ENCODE measurements at places on chromosomes 5 and 9. TPM values are rescaled to one million over a fixed set of nuclear protein-coding genes. Genes with fewer than 3 reads are reported as not detected.

Gene DNAH5
- total RNA-seq, result 0.25 TPM

Gene LTC4S
- total RNA-seq, result 23.4 TPM

Gene TRIM7
- total RNA-seq, result 3.8 TPM

Gene LECT2
- total RNA-seq, result not detected

Gene N4BP3
- 0.15 TPM for total RNA-seq

Gene KCNIP1
- total RNA-seq, result not detected

Gene FGF10
- total RNA-seq, result 0.31 TPM

Gene WNT8A
- not detected for total RNA-seq

Gene IFNE
- total RNA-seq, result not detected

Gene ADRA1B
- total RNA-seq, result 2.5 TPM

DNA sequence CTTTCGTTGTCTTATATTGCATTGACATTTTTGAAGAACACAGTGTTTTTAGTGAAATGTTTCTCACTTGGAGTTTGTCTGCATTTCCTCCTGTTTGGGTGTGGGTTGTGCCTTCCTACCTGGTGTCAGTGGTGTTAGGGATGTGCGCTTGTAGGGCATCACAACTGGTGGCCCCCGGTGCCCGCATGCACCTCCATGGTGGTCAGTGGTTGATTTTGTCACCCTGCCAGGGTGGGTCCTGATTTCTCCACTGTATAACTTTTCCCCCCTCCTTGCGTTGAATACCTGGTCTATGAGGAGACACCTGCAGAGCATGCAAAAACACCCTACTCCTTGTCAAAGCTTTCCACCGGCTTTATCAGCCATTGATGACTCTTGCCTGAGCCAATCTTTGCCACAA, 132.9 kb downstream of the BARX1 start:
- DNase-seq, result no peak

DNA sequence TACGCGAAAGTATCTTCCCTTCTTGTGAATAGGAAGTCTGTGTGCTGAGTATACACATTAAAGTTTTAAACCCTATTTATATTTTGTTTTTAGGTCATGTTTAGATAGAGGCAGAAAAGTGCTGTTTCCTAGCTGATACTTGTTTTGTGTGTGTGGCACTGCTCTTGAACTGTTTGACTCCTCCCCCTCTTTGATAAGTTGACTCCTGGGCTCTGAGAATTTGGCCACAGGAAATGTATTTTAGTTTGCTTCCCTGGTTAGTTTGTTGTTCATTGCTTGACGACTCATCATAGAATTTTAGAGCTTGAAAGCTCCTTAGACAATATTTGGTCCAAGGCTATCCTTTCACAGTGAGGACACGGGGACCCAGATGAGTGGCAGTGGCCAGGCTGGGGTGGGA, 2.0 kb upstream of the CDC14B start:
- DNase-seq, result no peak

GRCh38 chr9:2016408-2017330, 1.5 kb downstream of the SMARCA2 start:
- DNase-seq, result peak; percentile 90

DNA sequence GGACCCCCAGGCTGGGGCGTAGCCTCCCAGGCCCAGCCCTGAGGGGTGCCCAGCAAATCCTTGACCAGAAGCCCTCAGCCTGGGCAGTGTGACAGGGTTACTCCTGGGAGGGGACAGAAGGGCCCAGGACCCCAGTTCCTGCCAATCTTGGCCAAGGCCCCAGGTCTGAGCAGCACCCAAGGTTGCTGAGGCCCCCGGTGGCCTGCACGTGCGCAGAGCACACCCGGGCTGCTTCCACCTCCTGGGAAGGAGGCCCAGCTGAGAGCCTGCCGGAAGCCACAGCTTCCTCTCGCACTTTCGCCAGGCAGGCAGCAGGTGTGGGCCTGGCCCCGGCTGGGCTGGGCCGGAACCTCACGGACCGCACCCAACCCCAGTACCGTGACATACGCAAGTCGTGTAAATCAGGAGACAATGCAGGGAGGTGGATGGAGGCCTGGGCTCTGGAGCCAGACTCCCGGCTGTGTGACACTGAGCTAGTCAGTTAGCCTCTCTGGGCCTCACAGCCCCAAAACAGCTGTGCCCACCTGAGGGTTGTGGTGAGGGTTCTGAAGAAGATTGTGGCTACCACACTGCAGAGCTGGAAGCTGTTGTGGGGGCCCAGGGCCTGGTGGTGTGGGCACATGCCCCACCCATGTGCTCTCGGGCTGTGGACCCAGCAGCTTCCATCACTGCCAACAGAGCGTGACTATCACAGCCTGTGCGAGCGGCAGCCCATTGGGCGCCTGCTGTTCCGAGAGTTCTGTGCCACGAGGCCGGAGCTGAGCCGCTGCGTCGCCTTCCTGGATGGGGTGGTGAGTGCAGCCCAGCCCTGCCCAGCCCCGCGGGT, 5.1 kb downstream of the GRK6 start:
- peak; percentile 30 for DNase-seq

DNA sequence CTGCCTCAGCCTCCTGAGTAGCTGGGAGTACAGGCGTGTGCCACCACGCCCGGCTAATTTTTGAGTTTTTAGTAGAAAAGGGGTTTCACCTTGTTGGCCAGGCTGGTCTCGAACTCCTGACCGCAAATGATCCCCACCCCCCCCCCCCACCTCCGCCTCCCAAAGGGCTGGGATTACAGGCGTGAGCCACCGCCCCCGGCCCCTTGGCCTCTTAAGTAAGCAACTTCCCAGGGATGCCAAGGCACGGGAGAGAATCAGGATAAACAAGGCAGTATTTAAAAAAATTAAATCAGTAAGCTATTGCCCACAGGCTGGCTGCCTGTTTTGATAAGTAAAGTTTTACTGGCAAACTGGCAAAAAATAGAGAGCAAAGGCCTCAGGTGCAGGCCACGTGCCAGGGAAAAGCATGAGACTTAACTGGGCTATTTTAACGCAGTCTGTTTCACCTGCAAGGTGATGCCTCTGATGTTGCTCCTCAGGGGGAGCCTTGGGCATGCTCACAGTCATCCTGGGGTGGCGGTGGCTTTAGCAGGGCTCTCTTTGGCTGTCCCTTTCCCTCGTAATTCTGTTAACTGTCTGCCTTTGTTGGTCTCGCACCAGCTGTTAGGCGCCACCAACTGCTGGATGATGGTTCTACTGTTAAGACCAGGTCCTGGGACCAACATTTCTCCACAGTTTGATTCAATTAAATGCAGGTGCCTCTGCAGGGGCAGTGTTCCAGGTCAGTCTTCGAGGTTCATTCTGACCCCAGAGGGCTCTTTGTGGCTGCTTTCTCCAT, 19.4 kb upstream of the RNF130 start:
- DNase-seq, result no peak

DNA sequence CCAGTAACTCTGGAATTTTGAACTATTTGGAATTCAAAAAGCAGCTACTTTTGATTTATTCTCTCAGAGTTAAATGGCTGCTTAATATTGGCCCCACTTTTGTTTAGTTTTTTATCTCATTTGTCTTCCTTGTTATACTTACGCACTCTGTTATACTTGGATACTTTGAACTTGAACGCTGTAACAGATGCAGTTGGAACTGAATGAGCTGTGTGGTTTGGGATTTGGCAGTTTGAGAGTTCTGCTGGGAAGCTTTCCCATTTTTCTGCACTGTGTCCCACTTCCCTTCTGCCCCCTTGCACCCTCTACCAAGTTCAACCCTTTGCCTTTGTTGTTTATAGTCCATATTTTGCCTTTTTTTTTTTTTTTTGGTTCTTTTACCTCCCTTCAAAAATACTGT, 3.8 kb downstream of the RHOBTB3 start:
- no peak for DNase-seq

DNA sequence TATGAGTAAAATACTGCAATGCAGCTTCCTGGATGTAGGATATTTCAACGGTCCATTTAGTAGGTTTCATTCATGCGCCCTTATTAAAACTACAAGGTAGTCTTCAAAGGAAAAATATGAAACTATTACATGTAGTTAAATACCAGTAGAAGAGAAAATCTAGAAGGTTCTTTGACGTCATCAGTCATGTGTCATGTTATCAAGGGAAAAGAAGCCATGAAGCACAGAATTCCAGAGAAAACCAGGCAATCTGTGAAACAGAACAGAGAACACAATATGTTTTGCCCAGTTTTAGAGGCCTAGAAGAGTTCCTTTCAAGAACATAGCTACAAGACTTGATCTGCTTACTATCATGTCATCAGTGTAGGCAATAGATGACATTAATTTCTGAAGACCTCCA, 38.4 kb downstream of the BNC2 start:
- DNase-seq, result no peak

- DNase-seq, result peak; percentile 51
These were observed 25.9 kb downstream of the QRFP start for GRCh38 chr9:130870491-130871381.

- no peak for DNase-seq
These were observed 112.2 kb downstream of the MTX3 start for GRCh38 chr5:79878721-79879336.

DNA sequence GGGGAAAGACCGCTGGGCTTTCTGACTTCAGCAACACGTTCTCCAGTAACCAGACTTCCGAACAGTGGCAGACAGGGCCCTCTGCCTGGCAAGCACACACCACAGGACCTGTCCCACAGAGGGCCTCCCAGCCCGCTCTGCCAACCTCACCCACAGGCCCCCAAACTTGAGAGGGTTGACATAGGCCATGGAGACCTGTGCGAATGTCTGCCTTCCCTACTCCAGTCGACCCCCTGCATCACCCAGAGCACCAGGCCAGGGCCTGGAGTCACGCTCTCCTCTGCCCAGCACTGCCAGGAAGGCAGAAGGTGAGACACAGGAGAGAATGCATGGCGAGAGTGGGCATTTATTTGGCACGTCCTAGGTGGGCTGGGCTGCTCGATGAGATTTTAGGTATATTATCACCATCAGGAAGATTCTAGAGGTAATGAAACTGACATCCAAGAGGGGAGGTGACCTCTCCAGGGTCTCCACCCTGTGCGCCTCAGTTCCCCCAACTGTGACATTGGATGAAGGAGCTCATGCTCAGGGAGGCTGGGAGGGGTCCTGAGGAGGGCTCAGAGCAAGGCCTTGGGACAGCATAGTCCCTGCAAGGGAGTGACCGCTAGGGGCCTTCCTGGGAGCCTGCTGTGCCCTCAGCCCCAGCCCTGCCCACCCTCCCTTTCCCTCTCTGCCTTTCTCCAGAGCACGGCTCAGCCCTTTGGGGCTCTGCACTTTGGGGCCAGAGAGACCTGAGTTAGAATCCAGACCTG, 54.9 kb downstream of the DUSP1 start:
- DNase-seq, result no peak

- no peak for DNase-seq
These were observed 83.7 kb downstream of the SERINC5 start for GRCh38 chr5:80172067-80172695.

DNA sequence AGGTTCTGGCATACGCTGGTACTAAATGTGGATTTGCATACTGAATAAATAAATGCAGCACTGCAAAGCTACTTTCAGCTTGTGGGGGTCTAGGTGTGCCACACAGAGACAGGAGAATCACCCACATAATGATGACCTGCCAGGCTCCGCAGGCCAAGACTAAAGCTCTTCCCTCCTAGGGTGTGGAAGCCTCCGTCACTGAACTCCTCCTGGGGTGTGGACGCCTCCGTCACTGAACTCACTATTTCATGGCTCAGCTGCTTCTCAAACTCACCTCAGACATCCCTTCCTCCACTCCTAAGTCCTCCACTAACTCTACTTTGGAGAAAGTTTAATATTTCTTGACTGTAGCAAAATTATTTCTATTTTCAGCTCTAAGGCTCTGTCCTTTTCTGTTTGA, 65.3 kb upstream of the GOLPH3 start:
- DNase-seq, result no peak

- no peak for DNase-seq
These were observed 7.4 kb downstream of the ARSK start for GRCh38 chr5:95562282-95562681.

GRCh38 chr5:172683645-172684471, 42.8 kb downstream of the NEURL1B start:
- no peak for DNase-seq

DNA sequence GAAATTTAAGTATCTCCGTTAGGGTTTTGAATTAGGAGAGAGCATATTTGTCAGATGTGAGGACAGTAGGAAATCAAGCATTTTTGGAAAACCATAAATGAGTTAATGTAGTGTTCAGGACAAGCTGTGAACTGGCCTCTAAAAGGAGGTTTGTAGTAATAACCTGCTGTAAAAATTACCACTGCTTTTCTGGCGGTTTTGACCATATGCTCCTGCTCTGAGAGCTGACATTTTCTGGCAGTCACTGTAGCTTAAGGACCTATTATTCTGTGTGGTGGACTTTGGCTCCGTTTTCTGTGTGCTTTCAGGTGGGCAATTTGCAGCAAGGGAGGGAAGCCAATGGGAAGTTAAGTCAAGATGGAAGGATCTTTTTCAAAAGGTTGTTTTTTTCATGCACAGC, 111.1 kb downstream of the SGCD start:
- no peak for DNase-seq

GRCh38 chr9:101173907-101174306, 145.4 kb downstream of the PLPPR1 start:
- DNase-seq, result no peak

DNA sequence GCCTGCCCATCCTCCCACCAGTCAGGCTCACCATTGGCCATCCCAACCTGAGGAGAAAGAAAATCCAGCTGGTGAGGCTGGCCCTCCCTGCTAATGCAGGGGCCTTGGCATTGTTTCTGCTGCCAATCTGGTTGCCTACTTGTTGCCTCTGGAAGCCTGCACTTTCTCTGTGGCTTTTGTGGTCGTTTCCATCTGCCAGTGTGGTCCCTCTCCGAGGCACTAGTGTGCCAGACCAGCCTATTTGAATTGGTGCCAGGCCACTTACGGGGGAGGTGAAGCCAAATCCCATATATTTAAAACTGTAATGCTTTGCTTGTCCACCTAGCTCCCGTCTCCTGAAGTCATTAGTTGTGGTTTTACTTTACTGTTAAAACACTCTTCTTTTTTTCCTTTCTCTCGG, 213.4 kb upstream of the ADAMTSL1 start:
- no peak for DNase-seq

DNA sequence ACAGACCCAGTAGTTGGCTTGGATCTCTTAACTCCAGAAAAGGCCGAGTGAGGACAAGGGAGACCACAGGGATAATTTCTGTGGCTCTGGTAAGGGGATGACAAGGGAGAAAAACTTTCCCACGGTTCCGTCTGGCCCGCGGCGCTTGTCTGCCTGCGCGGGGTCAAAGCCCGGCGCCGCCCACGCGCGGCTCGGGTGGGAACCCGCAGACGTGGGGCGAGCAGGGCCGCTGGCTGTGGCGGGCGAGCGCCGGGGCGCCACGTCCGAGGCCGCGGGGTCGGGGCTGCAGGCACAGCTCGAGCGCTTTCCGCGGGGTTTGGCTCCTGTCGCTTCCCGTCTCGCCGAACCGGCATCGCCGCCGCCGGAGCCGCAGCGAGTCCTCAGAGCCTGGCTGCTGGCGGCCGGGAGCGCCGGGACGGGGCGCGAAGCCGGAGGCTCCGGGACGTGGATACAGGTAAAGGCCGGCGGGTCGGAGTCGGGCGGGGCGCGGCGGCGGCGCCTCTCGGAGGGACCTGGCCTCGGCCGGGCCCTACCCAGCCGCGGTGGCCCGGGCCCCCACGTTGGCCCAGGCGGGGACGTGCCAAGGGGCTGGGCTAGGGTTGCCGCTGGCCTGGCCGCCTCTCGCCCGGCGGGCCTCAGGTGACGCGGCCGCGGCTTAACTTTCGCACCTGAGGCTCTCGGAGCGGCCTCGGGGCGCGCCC, at the start of gene RNF180:
Gene RNF180 (plus strand): TSS at position 344 of the 701 bp plus-strand sequence. CDS start 34,965 bp downstream, outside the sequence.
- peak; percentile 84 for DNase-seq

GRCh38 chr9:27043176-27043575, 37.7 kb upstream of the LRRC19 start:
- DNase-seq, result no peak

Data from right cardiac atrium (tissue), 5 donors.